Stimulated activated CD4-positive, alpha-beta T cell treated with anti-CD3 and anti-CD28 coated beads, Interleukin-1b, Interleukin-23, amount 100 ng/mL, for 1 hour (primary cell): ENCODE measurements at places on chromosomes 11 and 22.

DNA sequence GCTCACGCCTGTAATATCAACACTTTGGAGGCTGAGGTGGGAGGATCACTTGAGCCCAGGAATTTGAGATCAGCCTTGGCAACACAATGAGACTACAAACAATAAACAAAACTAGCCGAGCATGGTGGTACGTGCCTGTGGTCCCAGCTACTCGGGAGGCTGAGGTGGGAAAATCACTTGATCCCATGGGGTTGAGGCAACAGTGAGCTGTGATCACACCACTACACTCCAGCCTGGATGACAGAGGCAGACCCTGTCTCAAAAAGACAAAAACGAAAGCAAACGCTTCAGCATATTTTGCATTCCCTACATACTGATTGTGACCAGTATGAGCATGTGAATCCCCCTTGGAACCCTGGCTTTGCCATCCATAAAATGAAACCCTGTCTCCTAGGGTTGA lies 33.9 kb upstream of the MN1 start:
- DNase-seq = no peak

GRCh38 chr11:90310210-90310609 lies 87.4 kb upstream of the CHORDC1 start:
- no peak for DNase-seq

DNA sequence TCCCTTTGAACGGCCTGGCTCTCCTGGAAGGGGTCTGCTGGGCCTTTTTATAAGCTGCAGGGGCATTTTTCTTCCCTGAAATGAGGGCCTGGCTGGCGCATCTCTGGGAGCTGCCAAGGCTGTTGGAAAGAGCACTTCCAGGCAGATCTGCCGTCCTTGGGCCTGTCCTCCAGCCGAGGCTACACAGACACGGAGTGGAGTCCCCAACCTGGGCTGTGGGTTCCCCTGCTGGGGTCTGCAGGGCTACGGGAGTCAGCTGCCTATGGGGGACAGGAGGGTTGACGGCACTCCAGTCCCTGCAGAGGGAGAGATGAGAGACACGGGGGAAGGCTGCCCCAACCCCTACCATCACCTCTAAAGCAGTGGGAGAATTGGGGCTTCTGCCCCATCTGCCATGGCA lies 606.6 kb downstream of the TBC1D22A start:
- no peak for DNase-seq

- no peak for DNase-seq
Observed at GRCh38 chr22:49198705-49199084, 629.0 kb downstream of the BRD1 start.

DNA sequence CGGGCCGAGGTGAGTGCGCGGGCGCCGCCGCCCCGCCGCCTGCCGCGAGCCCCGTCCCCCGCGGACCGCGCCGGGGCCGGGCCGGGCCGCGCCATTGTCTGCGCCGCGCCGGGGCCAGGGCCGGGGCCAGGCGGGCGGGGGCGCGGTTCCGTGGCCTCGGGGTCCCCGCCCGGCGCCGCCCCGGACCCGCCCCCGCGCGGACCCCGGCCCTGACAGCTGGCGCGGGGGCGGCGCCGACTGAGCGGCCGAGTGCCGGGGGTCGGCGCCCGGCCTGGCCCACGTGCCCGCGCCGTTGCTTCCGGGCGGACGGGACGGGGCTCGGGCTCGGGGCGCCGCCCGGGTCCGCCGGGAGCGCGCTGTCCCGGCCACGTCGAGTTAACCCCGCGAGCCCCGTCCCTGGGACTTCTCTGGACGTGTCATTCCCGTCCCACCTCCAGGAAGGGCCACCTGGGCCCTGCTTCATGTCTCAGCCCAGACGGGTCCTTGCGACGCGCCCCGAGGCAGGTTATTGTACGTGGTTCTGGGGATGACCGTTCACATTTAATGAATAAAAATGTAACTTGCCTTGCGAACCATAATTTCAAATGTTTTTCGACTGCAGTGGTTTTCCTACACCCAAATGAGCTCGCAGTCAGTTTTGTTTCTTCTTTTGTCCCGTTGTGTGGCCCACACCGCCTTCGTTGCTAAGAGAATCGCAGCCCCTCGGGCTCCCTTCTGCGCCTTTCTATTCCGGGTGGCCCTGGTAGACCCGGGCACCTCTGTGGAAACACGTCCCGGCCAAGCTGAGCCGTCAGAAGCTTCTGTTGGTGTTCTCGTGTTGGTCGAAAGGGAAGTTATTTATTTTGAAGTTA lies 562 bp downstream of the ZBED4 start:
- no peak for DNase-seq

DNA sequence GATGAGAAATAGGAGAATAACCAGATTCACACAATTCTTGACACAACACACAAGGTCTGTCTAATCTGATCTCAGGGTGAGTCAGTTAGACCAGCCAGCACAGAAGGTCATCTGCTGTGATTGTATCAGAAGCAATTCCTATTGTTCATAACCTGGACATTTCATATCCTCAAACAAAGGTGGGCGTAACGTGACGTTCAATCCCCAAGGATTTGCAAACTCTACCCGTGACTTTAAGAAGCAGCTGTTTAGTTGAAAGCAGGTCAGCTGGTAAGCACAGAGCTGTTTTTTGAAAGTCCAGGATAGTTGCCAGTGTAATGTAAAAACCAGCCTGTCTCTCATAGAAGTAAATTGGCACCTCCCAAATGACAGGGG lies 385.1 kb downstream of the DCDC1 start:
- DNase-seq = no peak

- DNase-seq = no peak
Observed at GRCh38 chr11:103546236-103546635, 437.0 kb downstream of the DYNC2H1 start.

GRCh38 chr11:4983841-4984240 lies 10.8 kb upstream of the OR51L1 start:
- no peak for DNase-seq

- DNase-seq = peak; percentile 17
Observed at GRCh38 chr22:23521441-23522113, 58.5 kb downstream of the IGLL1 start.

- no peak for DNase-seq
Observed at GRCh38 chr11:6523253-6523652, 26.2 kb downstream of the DNHD1 start.

DNA sequence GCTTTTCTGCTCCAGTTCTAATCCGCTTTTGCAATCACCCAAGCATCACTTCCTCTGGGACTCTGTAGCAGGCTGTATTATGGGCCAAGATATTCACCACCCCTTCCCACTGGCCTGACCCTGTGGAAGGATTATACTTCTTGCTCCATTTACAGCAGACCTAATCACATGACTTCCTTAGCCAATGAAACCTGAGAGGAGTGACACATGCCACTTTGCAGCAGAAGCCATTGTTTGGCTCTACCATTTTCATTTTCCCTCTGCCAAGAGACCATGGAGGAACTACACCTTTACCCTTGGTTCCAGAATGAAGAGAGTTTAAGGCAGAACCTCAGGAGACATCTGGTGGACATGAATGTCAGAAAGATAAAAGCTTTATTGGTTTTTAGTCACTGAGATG lies 134.9 kb upstream of the HSD17B12 start:
- DNase-seq = no peak

GRCh38 chr22:44869196-44869595 lies 116.8 kb downstream of the ARHGAP8 start:
- DNase-seq = no peak

- DNase-seq = no peak
Observed at GRCh38 chr11:79691445-79691844, 250.6 kb upstream of the TENM4 start.
